ENCODE measurements at places on chromosomes 2 and 18.

DNA sequence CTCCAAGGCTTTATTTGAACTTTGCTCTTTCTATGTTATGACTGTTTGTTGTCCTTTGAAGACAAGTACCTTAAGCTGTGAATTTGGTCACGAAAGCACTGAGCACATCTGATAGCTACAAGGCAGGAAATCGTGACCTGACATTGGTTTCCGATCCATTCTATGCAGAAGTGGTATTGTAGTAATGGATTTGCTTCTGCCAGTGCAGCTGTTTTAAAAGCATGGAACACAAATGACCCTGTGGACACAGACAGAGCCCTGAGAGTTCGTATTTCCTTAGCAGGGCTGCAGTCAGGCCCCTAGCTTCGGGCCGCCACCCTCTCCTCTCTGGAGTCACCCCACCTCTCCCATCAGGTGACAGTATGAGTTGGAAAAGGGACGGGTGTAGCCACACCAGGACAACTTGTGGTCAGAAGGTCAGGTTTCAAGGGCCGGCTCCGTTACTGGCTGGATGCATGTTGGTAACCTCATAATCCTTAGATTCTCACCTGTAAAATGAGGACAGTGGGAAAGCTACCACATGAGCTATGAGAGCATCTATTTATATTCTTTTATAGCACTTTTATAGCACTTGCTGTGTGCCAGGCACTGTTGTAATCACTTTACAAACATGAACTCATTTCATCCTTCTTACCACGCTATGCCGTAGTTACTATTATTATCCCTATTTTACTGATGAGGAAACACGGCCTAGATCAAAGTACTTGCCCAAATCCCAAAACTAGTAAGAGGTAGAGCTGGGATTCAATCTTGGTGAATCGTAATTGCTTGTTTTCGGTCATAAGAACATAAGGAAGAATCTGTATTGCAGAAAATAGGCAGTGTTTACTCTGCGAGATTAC lies 70.2 kb downstream of the SPATS2L start:
- DNase-seq, result no peak

GRCh38 chr2:222707102-222707688 lies 35.7 kb downstream of the MOGAT1 start:
- DNase-seq, result no peak

- peak; percentile 54 for DNase-seq
Observed at GRCh38 chr2:175203621-175204496, 22.3 kb upstream of the ATP5MC3 start.

DNA sequence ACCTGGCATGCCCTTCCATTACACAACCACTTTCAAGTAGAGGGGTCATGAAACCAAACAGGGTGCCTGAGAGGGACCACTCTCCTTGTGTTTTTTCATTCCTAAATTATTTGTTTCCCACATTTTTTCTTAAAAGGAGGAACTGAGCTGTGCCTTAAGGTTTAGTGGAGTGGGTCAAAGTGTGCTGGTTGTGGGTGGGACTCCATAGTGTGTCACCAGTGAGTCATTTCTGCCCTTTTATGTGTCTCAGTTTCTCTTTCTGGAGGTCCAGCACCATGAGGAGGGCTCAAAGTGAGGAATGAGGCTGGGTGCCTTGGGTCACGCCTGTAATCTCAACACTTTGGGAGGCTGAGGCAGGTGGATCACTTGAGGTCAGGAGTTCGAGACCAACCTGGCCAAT lies 37.8 kb downstream of the COMMD1 start:
- DNase-seq, result no peak

GRCh38 chr2:124589971-124590370 lies 564.9 kb downstream of the CNTNAP5 start:
- DNase-seq, result no peak

- DNase-seq, result no peak
Observed at GRCh38 chr18:79405781-79406575, 10.2 kb downstream of the NFATC1 start.

DNA sequence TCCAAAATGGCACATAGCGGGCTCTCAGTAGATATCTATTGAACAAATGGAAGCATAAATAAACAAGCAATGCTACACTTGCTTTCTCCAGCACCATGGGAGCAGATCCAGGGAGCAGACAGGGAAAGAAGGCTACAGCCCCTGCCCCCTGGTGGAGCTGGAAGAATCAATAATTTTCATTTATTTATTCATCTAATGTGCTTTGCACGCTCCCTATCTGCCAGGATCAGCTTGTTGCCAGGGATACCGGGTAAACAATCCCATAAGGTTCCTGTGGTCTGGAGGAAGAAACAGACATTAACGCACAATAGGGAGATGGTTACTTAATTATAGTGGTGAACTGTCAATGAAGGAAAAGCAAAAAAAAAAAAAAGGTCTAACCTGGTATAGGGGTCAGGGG lies 40.1 kb upstream of the CLASP1 start:
- DNase-seq, result peak; percentile 68

DNA sequence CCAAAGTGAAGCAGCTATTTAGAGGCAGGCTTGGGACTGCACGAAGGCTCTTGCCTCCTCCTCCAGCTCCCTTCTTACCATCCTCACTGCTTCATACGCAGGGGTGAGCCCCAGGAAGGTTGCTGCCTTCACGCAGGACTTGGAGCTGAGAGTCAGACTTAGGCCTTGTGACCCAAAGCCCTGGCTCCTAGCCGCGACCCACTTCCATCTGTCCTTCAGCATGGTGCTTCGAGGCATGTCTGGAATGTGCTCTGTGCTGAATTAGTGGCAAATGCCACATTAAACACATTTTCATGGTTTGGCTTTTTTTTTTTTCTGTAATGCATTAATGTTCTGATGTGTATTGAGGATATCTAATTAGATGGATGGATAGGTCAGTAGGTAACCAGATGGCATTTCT lies 37.5 kb downstream of the ITGB1BP1 start:
- DNase-seq, result no peak

GRCh38 chr2:99812426-99812825 lies 322.6 kb upstream of the REV1 start:
- DNase-seq, result no peak

DNA sequence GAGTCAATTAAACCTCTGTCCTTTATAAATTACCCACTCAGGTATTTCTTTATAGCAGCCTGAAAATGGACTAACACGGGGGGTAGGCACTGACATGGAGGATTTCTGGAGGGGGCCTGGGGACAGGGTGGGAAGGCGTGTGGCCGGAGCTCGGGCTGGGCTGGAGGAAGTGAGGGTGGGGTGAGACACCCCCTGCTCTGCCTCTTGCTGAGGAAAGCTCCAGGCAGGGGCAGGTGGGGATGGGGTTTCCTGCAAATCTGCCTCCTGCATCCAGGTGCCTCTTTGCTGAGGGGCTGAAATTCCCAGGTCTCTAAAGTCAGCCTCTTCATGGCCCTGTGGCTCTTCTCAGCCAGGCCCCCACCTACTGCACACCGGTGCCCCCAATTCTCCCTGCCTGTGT lies 25.7 kb upstream of the OTOS start:
- DNase-seq, result no peak

GRCh38 chr2:230942920-230943896 lies 18.2 kb upstream of the GPR55 start:
- DNase-seq, result no peak

DNA sequence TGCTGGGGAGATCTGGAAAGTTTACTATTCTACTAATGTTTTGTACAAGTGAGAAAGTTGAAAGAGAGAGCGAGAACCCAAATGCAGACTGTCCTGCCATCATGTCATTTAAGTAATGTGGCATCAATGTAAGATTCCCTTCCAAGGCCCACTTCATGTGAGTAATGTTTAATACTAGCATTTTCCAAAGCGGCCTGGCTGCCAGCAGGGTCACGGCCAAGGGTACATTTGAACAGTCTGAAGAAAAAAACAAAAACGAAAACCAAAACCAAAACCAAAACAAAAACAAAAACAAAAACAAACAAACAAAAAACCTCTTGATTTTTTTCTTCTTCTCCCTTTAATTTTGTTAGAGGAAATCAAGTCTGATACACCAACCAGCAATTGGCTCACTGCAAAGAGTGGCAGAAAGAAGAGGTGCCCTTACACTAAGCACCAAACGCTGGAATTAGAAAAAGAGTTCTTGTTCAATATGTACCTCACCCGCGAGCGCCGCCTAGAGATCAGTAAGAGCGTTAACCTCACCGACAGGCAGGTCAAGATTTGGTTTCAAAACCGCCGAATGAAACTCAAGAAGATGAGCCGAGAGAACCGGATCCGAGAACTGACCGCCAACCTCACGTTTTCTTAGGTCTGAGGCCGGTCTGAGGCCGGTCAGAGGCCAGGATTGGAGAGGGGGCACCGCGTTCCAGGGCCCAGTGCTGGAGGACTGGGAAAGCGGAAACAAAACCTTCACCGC lies 2.2 kb downstream of the HOXD10 start:
- DNase-seq, result peak; percentile 88

DNA sequence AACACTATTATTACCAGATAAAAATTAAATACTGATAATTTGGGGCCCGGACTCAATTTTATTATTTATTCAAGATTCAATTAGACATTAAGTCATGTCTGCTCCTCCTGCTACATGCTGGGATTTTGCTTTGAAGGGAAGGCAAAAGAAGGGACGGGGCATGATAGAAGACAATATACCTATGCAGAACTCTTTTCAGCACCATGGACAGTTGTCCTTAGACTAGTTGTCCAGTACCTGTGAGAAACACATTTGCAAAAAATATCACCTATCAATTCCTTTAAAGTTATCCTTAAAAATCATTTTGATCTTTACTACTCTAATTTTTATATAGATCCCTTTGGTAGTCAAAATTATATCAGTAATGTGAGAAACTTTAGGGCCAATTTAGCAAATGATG lies 100.2 kb upstream of the SULT1C3 start:
- DNase-seq, result peak; percentile 15

DNA sequence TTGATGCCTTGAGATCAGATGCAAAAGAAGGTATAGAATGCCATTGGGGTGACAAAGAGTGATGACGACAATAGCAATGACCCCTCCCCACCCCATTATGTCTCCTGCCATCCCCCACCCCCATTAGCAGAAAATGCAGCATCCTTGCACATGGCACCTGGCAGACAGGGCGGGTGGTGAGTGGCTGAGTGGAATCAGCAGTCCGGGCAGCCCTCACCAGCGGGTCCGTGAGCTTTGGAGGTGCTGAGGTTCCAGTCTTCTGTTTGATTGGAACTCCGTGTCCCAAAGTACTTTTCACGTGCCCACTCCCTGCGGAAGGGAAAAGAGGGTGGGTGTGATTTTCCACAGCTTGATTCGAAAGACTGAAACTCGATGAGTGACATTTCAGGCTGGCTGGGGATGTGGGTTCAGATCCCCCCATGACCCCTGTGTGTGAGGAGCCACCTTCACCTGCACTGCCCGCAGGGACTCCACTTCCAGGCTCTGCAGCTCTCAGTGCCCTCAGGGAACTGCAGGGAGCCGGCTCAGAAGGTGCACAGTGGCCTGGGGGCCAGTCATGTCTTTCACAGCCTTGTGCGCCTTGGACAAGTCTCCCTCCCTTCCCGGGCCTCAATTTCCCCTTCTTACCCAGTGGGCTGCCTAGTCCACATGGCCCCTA lies 130.9 kb downstream of the GLI2 start:
- DNase-seq, result no peak

- DNase-seq, result peak; percentile 92
Observed at GRCh38 chr18:9494778-9495331, 19.5 kb downstream of the RALBP1 start.

GRCh38 chr2:233799716-233800115 lies 21.6 kb downstream of the MROH2A start:
- DNase-seq, result no peak

DNA sequence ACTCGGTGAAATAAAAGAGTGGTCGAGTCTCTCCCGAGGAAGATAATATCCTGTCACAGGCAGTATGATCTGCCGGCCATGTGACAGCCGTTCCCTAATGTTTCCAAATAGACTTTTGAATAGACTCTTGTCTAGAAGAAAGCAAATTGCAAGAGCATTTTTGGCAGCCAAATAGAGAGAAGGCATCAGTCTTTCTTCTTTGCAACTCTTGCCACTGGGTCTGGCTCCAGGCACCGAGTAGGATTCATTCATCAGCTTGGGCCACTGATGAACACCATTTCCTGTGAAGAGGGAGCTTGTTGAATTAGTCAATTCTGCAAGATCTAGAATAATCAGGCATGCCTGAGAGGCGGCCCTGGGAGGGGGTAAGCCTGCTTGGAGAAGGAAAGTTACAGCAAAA lies 165.6 kb downstream of the KLHL29 start:
- DNase-seq, result no peak

GRCh38 chr18:74652392-74652988 lies 54.8 kb downstream of the ZNF407 start:
- DNase-seq, result peak; percentile 62

DNA sequence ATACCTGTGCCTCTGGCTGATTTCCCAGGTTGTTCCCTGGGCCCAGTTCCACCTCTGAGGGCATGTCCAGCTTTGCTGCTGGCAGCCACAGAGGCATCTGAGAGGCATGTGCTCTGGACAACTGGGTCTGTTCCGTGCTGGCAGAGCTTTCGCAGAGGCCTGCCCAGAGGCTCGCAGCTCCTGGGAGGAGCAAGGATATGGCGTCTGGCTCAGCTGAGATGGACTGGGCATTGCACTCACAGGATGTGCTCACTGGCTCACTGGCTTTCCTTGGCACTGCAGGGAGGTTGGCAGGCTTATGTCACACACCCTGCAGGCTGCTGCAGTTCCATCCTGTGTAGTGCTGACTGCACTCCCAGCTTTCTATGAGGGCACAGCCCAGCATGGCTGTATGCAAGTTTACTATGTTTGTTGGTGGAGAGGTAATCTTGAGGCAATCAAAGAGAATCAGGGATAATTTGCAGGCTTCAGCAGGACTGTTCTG lies 172.3 kb downstream of the PRKCE start:
- DNase-seq, result no peak

GRCh38 chr2:240392084-240392947 lies 43.1 kb upstream of the GPC1 start:
- DNase-seq, result peak; percentile 65

DNA sequence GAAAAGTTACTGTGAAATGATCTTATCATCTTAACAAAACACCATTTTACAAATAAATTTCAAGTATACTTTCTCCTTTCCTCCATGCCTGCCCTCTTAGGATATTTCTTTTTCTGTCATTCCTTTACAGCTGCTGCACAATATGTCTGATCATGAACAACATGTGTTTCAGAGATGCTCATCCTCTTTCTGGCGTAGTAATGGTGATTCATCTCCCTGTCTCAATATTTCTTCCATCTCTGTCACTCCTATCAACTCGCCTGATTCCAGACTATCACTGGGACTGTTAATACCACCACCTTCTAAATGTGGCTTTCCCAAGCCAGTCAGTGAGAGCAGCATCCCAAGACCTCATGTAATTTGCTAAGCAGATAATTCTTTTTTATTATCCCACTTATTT lies 290.5 kb downstream of the GULP1 start:
- no peak for DNase-seq
